ENCODE measurements at places on chromosomes 7 and 10. TPM values are rescaled to one million over a fixed set of nuclear protein-coding genes. Genes with fewer than 3 reads are reported as not detected.
A peak's percentile ranks its signal among the peaks of the same experiment; 100 is the strongest.

- H3K4me3 ChIP-seq = no peak overlapping the region
These were observed 12.9 kb upstream of the DENND2A start for GRCh38 chr7:140653319-140654108.

XRCC2 gene
- 0.86 TPM for total RNA-seq

DNA sequence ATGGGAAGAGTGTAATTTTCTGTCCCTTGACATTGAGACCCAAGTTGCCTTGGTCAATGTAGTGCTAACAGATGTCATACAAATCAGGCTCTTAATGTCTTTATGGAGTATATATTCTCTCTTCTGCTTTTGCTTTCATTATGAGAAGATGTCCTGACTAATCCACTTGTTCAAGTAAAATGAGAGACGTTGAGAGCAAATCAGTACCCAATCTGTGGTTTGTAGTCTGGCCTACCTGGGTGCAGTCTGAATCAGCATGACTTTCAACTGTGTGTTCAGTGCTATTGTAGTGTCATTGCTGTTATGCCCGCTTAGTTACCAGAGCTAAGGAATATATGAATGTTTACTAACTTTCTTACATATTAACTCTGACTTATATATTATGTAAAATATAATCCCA is 612.4 kb downstream of the ANKRD7 start:
- H3K36me3 ChIP-seq = no peaks in the 10 kb centered on the region
- no peaks in the 10 kb centered on the region for H3K4me1 ChIP-seq
- no peak for DNase-seq
- no peak overlapping the region for H3K27ac ChIP-seq
- H3K4me3 ChIP-seq = no peak overlapping the region
- H3K27me3 ChIP-seq = no peaks in the 10 kb centered on the region

SAP25 gene
- total RNA-seq = 10.6 TPM

DNA sequence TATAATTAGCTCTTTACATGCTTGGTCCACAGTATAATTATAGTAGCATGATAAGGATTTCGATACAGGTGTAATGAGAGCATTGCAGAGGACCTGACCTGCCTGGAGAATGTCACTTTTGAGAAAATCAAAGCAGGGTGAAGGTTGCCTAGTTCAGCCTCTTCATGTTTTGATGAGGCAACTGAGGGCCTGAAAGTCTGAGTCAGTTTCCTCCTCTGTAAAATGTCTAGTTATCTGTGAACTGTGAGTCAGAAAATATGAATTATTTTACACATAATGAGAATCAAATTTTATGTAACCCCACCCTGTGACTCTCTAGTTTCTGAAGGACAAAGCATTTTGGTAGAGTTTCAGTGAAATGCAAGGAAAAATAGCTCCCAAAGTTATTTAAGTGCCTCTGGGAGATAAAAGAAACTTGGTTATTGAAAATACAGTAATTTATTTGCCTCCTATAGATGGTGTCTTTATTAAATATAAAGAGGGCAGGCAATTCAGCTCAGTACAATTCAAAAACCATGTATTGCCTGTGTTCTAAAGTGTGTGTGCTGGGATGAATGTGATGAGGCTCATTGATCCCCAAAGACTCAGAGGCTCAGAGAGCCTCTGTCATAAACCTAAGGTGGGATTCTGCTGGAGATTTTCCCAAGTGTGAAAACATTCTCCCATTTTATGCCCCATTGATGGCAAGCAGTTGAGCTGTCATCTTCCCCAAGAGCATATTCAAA is 37.3 kb upstream of the SAMD9L start:
- H3K27me3 ChIP-seq = no peaks in the 10 kb centered on the region
- H3K27ac ChIP-seq = no peak overlapping the region
- H3K4me1 ChIP-seq = no peaks in the 10 kb centered on the region
- no peaks in the 10 kb centered on the region for H3K36me3 ChIP-seq
- no peak overlapping the region for H3K4me3 ChIP-seq
- DNase-seq = no peak

DNA sequence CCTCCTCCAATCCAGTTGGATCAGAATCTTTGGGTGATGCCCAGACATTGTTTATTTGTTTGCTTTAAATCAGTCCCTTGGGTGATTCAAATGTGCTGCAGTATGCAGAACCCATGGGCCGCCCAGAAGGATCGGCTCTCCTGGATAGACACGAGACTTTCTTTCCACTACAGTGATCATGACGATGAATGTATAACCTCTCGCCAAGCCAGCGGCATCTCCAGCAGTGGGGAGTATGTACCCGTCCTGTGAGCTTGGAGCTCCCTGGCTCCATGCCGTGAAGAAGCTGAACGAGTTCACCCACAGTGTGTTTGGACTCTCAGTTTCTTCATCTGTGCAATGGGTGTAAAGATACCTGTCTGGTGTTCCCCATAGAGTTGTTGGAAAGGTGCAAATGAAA is 162.3 kb downstream of the CAMK1D start:
- H3K4me1 ChIP-seq = no peaks in the 10 kb centered on the region
- DNase-seq = no peak
- H3K36me3 ChIP-seq = no peaks in the 10 kb centered on the region
- no peak overlapping the region for H3K4me3 ChIP-seq
- H3K27me3 ChIP-seq = no peaks in the 10 kb centered on the region

DNA sequence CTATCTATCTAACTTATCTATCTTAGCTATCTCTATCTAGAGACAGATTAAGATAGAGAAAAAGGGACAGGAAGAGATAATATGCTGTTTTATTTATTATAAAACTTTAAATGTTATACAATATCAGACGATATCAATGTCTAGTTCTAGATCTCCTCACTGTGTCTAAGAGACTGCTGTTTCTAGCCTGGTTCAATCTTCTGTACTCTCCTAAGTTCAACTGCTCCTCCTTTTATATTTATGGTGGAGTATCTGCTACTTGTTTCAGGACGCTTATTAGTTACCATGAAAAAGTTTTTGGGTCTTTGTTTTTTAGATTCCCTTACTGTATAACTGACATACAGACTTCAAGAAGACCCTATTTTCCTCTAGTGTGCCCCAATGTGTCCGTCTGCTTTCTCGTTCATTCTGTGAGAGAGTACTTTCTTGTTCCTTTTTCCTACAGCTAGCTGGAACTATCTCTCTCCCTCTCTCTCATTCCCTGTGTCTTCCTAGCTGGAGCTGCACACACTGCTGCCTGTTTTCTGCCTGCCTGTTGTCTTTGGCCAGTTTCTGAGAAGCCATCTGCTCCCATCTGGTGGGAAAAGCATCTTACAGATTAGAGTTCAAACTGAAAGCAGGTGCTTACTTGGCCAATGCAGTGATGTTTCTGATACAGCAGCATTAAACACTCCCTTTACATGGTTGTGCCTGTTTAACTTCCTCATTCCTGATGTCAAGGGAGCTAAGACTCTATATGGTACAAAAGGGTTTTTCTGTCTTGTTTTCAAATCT is 49.4 kb upstream of the ARL4A start:
- H3K4me1 ChIP-seq = peaks cover 5% of the 10 kb centered on the region
- H3K27ac ChIP-seq = no peak overlapping the region
- DNase-seq = no peak
- H3K27me3 ChIP-seq = no peaks in the 10 kb centered on the region
- H3K36me3 ChIP-seq = no peaks in the 10 kb centered on the region
- no peak overlapping the region for H3K4me3 ChIP-seq

HSPA12A gene
- total RNA-seq = 8.8 TPM

- H3K4me3 ChIP-seq = no peak overlapping the region
- no peaks in the 10 kb centered on the region for H3K27me3 ChIP-seq
- H3K27ac ChIP-seq = no peak overlapping the region
- H3K36me3 ChIP-seq = no peaks in the 10 kb centered on the region
- H3K4me1 ChIP-seq = no peaks in the 10 kb centered on the region
These were observed 152.8 kb downstream of the AMPH start for GRCh38 chr7:38478404-38478803.

GOT1 gene
- 16.9 TPM for total RNA-seq

C7orf33 gene
- not detected for total RNA-seq

- H3K4me3 ChIP-seq = peak overlapping the region; percentile 24
- peak overlapping the region; percentile 71 for H3K27ac ChIP-seq
- no peaks in the 10 kb centered on the region for H3K27me3 ChIP-seq
These were observed 202.7 kb downstream of the FAM107B start for GRCh38 chr10:14571866-14572507.

CNTNAP2 gene
- total RNA-seq = 0.59 TPM
